Activated T-cell treated with anti-CD3 and anti-CD28 coated beads for 1 hour (primary cell): ENCODE measurements at places on chromosomes 2 and 18.

- DNase-seq, result no peak
Measured at GRCh38 chr18:31091350-31091749, 10.9 kb downstream of the DSC2 start.

DNA sequence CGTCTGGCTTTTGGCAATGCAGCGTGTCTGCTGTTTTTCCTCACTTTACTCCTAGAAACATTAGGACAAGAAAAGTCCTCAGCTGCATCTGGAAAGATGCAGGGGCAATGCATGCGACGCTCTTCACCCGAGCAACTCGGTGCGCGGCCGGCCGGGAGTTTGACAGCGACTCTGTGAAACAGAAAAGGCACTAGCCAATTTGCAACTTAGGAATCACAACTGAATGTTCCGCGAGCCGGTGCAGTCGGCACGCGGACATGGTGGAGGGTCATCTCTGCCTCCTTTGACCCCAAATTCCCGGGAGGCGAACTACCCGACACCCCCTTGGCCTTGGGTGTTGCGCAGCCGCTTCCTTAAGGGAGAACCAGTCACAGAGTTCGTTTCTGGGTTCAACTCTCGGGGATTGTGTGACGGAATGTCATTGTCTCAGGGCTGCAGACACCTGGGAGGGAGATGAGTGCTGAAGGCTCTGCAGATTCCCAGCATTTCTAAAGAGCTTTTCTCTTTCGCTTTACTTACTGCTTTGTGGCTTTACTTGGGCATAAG lies 9.8 kb downstream of the NR4A2 start:
- DNase-seq, result no peak

- DNase-seq, result no peak
Measured at GRCh38 chr2:237998530-237998929, 31.7 kb downstream of the UBE2F start.

GRCh38 chr2:22454826-22455485 lies 930.0 kb upstream of the KLHL29 start:
- no peak for DNase-seq

GRCh38 chr2:65420712-65421431 lies 11.5 kb downstream of the SPRED2 start:
- no peak for DNase-seq

GRCh38 chr2:163812926-163813520 lies 77.2 kb upstream of the FIGN start:
- no peak for DNase-seq

DNA sequence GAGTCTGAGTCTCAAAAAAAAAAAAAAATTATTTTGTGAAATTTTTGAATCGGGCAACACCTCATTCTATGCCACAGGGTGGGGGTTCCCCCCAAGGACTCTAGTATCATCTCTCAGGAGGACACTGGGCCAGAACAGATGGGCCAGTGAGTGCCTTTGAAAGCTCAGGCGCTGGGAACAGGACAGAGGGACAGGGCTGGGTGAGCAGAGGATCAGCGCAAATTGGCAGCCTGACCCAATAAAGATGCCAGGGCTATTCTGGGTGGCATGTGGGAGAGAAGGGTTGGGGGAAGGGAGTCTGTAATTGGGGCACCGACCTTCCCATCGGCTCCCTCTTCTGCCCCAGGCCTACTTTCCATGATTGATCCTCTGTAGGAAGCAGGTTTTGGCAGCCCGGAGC lies 44.0 kb downstream of the KIF3C start:
- no peak for DNase-seq

DNA sequence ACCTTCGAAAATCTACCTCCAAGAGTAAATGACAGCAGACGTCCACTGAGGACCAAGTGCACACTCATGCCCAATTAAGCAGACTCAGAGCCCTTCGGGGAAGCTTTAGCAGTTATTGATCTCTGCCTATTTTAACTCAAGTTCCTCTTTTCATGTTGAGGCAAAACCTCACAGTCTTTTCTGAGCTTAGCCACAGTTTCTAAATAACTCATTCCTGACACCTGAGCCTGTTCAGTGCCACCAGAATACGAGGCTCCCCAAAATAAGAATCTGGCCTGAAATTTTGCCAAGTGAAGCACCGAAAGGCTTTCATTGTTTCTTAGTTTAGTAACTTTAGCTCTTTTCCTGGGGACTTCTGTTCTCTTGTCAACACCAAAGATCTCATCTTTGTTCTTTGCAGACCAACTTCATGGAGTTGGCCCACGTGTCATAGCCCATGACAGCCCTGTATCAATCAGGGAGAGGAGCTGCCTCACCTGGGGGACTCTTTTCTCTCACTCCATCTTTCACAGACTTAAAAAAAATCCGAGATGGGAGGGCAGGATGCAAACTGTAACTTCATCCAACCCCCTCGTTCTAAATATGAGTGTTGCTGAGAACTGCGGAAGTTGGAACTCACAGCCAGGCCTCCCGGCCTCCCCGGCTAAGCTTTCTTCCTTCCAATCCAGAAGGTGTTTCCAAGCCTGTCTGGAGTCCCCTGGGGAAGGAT lies 22.2 kb downstream of the INPP5D start:
- no peak for DNase-seq

DNA sequence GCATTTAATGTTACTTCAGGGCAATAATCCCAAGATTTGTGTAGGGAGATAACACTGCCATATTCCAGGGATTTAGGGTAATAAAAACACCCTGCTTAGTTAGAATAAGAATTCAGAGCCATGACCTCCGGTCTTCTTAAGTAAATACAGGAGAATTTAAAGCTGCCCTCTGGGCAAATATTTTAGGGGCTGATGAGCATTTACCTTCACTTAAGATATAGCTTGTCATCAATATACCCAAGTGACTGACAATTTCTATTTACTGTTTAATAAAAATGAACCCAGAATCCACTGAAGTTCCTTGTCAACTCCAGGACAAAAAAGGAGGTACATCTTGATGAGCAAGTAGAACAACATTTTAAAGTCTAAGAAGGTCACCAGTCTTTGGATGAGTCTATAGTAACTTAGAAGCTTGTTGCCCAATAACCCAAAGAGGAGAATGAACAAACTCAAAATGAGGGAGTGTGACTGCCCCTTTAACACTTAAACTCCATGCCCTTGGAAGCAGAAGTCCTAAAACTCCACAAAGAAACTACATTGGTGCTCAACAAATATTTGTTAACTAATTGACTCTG lies 24.3 kb upstream of the IKZF2 start:
- no peak for DNase-seq

GRCh38 chr18:76448256-76449110 lies 46.6 kb downstream of the ZNF516 start:
- DNase-seq, result no peak

DNA sequence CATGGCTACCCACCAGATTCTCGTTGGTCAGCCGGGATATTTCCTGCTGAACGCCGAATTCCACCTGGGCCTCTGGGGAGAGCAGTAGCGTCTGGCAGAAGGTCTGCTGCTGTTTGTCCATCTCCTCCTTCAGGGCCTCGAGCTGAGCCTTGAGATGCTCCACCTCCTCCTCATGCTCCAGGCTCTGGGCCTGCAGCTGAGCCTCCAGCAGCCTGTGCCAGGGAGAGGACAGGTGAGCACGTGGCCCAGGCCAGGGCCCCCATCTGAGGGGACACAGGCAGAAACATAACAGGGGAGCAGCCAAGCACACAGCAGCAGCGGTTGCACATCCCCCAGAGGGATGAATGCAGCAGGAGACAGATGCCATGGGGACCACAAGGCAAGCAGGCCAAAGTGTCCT lies 40.1 kb upstream of the ACAA2 start:
- no peak for DNase-seq

- DNase-seq, result no peak
Measured at GRCh38 chr18:61503688-61504087, 170.5 kb downstream of the CDH20 start.

GRCh38 chr2:170897108-170897507 lies 31.9 kb upstream of the GORASP2 start:
- DNase-seq, result no peak

DNA sequence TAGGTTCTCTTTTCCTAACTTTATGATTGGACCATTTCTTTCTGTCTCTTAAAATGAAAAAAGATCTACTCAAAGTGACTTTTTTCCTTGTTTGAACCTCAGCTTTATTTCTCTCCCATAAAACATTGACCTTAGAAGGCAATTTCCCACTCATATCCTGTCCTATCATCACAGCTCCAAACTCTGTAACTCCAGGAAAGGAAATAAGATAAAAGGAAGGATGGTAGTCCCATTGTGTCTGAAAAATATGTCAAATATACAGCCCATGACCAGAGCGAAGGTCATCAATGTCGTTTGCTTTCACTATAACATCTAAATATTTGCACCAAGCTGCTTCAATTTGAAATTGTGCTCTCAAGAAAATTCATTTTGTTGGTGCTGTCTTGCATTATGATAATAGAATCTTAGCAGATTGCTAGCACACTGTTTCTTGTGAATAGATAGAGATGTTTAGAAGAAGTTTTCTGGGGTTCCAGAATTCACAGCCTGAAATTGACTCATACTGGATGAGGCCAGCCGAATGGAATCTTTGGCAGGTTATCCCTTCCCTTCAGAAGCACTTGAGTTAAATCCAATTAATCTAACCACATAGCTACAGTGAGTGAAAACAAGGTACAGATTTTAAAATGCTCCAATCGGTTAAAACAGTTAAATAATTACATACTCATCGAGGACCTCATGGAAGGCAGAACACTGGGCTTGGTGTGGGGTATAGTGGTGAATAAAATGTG lies 95.1 kb downstream of the CRIM1 start:
- DNase-seq, result no peak

DNA sequence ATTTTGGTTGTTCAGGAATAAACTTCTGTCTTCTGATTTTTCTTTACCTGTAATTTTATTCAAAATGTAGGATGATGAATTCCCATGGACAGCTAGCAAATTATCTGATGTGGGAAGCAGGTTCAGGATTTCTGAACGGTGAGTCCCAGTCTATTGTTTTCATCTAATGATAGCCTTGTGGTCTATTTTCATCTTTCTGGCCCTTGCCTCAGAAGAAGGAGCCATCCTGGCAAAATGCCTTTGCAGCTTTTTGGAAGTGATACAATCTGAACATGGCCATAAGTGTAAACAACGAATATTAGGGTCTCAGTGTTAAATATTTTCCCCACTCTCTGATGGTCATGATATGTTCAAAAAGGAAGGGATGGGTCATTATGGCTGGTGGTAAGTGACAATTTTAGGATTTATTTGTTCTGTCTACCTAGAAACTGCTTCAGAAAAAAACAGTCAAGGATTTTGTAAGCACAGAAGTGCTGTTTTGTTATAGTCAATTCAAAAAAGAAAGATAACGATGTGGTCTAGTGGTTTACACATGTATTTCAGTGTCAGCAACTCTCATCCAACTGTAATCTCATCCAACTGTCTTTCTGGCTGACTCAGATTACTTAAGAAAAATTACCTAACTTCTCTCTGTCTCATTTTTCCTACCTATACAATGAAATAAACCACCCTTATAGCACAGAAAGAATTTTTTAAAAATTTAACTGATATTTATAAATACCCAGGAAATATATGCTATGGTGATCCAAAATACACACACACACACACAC lies 272.6 kb upstream of the ERBB4 start:
- DNase-seq, result no peak

DNA sequence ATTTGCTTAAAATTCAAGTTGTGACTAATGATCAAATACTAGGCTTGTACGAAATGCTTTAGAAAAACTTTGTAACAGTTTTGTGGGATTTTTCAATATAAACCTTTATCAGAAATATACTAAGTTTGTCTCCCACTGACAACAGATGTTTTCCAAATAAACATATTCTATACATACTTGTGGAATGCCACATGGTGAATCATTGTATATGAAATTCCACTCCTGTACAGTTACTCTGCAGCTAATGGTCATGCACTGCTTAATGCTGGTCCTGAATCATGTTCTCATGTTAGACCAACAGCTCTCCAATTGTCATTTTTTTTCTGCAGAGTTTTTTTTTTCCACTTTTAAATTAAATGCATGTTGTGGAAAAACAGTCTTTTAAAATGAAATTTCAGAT lies 90.1 kb downstream of the DPP4 start:
- no peak for DNase-seq

DNA sequence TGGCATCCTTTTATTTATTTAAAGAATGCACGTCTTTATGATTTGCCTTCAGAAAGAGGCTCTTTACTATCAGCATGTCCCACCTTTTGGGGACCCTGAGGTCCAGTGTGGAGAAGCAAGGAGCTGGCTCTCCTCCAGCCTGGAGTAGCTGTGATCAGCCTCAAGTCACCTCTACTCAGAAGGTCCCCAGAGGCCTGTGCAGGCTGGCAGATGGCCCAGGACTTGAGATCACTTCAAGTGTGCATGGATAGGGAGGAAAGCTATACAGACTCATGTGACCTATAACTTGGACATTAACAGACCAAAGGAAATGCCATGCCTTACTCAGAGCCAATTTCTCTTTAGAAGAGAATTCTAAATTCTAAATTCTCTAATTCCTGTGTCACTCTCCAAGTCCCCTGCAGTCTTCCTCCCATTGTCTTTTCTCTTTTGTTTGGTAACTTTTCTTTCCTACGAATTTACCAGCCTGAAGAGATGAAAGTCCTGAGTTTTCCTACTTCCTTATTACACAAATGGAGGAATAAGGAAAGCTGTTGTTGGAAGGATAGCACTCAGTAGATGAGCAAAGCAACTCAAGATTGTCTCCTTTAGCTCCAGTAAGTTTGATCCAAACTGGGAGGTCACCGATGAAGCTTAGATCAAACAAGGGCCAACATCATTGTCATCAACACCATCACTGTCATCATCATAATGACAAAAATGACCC lies 163.9 kb downstream of the GFPT1 start:
- DNase-seq, result no peak

- DNase-seq, result no peak
Measured at GRCh38 chr18:36405611-36406010, 108.1 kb downstream of the FHOD3 start.

GRCh38 chr2:230134496-230135129 lies 65.9 kb upstream of the SLC16A14 start:
- no peak for DNase-seq

GRCh38 chr2:140178234-140178633 lies 1398.0 kb upstream of the NXPH2 start:
- DNase-seq, result no peak

DNA sequence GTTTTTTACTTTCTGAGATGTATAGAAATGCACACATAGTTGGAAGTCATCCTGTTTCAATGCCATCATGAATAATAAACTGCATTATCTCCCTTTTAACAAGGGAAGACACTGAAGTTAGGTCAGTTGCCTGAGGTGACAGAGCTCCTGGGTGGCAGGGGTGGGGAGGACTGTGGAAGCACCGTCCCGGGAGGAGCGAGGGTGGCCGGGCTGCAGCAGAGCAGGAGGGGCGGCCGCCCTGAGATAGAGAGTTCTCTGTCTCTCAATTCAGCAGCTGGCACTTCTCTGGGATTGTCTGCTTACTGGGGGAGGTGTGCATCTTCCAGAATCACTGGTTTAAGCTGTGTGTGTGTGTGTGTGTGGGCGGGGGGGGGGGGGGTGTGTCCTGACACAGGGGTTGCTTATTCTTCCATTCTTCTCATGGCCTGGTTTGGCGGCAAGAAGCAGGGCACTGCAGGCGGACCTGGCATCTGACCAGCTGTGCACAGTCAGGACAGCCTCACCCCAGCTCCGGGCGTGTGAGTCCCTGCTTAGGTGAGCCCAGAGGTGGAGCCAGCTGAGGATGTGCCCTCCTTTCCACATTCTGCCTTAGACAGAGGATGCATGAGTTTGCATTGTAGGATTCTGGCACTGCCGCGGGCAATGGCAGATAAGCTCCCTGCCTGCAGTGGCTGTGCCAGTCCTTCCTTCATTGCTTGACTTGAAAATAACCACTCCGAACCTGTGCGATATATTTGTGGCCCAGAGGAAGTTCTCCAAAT lies 40.4 kb downstream of the VWA3B start:
- DNase-seq, result no peak
